ENCODE measurements at places on chromosomes 4 and X.

DNA sequence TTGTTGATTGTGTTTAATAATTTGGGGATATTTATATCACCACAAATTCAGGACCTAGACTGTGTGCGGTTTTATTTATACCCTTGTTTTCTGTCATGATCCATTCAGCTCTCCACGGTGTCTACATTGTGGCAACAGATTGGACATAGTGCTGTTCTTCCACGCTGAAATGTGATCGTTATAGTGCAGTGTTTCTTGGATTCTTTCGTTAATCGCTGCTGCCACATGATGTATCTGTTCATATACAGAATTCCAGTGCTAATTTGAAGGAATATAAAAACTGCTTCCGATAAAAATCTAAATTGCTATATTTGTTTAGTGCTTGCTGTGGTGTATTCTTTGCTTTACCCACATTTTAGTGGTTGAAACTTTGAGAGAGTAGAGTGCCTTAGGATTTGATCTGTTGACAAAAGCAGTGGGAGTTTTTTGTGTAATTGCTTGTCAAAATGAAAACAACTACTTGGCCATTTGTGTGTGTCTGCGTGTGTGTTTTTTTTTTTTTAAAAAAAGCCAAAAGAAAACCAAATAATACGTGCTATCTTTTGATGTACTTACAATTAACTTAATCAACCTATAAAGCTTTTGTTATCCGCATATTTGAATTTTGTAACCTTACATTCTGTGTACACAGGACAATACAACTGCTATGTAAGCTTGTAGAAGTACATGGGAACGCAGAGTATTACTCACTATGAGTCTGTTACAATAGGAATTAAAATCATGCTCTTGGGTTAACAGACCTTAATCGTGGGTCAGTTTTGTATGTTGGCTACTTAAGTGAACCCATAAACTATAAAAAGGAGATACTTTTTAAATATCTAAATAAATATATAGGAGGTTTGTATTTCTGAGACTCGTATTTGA is 353.3 kb downstream of the ARHGAP24 start:
- DNase-seq: no peak

DNA sequence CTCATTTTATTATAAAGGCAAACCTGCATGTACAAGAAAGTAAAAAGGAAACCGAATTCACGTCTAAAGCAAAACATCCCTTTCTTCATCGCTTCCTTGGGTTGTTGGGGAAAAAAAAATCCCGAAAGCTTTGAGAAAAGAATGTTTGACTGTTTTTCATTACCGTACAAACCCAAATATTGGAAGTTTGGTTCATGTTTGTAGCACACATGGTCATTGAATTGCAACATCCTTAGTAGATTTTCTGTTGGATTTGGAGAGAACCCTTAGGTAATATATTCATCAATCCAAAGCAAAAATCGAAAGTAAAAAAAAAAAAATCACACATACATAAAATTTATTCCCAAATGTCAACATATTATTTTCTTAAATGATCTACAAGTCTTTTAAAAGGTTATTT is 420.3 kb downstream of the MAPK10 start:
- no peak for DNase-seq

GRCh38 chr4:57374866-57375595 is 264.8 kb upstream of the IGFBP7 start:
- no peak for DNase-seq

DNA sequence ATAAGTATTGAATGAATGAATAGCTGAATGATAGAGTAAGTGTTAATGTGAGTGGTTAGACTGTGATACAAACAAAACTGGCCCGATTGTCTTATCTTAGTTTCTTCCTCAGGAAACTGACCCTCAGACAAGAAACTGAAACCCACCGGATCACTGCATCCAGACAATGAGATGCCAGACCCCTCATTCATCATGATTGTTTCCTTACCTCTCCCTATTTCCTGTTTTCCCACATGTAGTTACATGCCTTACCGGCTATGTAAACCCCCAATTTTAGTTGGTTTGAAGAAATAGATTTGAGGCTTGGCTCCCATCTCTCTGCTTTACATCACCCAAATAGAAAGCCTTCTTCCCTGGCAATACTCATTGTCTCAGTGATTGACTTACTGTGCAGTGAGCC is 218.9 kb upstream of the PPP1R2C start:
- no peak for DNase-seq

- DNase-seq: no peak
These were observed 371.3 kb downstream of the BMPR1B start for GRCh38 chr4:95129031-95129430.

- DNase-seq: no peak
These were observed 95.4 kb upstream of the BANK1 start for GRCh38 chr4:101695176-101695575.

DNA sequence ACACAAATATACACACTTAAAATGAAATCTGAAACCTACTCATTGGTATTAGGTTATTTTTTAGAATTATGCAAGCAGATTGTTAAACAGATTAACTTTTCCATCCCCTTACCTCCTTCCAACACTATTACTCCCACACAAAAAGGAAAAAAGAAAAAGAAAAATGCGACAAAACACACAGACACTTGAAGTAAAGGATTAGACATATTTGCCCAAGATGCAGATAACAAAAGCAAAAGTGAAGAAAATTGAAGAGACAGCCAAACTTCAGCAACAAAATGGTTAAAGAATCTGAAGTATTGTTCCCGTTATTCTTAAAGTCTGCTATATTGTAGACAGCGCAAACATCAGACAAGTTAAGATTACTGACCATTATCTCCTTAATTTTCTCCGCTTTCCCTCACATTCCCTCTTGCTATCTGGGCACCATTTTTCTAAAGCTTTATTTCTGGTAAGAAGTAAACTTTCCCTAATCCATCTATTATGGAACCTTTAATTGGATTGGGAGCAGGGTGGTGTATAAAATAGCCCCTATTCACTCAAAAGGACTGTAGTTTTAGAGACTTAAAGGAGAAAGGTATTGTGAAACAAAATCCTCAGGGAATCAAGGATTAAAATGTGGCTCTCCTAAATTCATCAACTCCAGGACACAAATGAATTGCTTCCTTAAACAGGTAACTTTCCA is 34.7 kb upstream of the MAB21L2 start:
- DNase-seq: no peak

DNA sequence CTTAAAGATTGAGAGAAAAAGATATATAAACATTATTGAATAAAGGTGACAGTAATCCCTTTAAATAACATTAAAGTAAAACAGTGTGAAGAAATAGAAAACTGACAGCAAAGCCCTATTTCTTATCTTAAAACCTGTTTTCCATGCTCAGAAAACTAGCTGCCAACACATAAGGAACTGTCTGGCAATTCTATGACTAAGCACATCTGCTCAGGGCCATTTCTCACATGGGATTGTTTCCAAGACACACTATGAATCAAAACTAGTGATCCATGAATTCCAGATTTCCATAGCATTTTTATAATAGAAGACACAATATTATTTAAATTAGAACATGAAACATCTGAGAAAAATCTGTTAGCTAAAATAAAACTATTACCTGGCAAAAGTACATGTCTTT is 113.4 kb downstream of the SCLT1 start:
- no peak for DNase-seq

GRCh38 chr4:119233750-119234149 is 21.2 kb downstream of the USP53 start:
- DNase-seq: no peak

- DNase-seq: no peak
These were observed 2717.2 kb downstream of the PCDH7 start for GRCh38 chr4:33437406-33437805.

DNA sequence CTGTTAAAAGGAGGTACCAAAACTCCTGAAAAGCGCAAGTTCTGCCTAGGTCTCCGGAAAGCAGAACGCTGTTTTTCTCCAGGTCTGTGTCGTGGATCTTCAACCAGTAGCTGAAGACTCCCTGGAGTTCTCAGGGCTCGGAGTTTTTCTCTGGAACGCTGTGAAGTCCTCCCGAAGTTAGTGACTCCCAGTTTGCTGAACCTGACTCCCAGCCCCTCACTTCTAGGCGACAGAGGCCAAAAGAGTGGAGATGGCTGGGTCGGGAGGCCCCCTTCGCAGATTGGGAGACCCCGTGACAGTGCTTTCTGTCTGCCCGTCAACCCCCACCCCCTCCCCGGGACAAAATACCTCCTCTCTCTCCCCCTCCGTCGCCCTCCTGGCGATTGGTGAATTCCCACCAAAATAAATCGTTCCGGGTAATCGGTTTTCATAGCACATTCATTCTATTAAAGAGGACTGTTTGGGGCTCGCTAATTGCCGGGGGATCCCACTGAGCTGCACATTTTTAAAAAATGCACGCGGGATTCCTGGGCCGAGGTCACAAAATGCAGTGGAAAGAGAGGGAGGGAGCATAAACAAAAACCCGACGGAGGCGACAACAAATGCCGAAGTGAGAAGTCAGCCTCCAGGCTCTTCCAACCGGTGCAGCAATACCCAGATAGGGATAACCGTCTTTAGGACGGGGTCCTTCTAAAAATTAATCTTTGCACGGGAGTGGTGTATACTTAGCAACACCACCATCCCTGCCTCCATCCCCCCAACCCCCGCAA is 4.0 kb upstream of the MSX1 start:
- no peak for DNase-seq

- no peak for DNase-seq
These were observed 83.3 kb downstream of the CLDN34 start for GRCh38 chrX:10050481-10050880.
